ENCODE measurements at places on chromosomes 11 and 22. TPM values are rescaled to one million over a fixed set of nuclear protein-coding genes. Genes with fewer than 3 reads are reported as not detected.

- no peak overlapping the region for H3K4me3 ChIP-seq
- no peaks in the 10 kb centered on the region for H3K4me1 ChIP-seq
- no peak for DNase-seq
- H3K27me3 ChIP-seq = no peaks in the 10 kb centered on the region
- no peak overlapping the region for H3K27ac ChIP-seq
Measured at GRCh38 chr11:92495107-92495793, 270.6 kb downstream of the FAT3 start.

DNA sequence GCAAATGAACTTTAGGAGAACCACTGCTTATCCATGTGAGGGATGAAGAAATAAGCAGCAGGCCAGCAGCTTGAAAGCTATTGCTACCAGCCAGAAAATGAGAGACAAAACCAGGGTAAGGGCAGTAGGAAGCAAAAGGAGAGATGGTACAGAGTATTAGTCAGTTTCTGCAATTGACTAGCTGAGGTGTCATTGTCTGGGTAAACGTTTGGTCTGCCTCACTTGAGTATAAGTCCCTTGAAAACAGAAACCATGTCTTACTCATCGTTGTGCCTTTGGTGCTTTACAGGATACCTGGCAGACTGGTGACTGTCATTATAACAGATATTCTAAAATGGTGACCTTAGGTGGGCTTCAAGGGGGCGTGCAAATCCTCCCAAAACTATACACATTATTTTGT lies 63.9 kb upstream of the USP47 start:
- no peak overlapping the region for H3K4me3 ChIP-seq
- DNase-seq = no peak
- H3K27me3 ChIP-seq = no peaks in the 10 kb centered on the region
- no peak overlapping the region for H3K27ac ChIP-seq
- no peaks in the 10 kb centered on the region for H3K36me3 ChIP-seq

DNA sequence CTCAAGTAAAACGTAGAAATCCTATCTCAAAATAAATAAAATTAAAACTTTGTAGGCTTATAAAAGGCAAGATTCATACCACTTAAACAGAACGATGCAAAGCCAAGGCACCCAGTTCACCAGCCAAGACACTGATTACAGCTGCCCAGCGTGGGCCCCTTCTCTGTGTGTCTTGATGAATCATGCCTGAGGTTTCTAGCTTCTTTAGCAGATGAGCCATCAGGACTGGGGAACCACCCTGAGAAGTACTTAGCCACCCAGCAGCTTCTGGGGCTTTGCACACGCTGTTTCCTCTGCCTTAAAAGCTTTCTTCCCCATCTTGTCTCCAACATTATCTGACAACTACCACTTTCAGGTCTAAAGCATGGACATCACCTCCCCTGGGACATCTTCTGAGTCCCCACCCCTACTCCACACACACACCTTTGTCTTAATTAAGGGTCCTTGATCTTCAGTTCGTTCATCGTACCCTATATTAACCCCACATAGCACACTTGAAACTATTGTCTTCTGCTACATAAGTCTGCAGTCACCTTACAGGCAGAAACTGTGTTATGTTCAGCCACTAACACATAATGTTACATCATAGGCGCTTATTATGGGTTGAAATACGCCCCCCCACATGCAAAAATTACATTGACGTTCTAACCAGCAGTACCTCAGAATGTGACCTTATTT lies 8.7 kb upstream of the LAYN start:
- H3K4me1 ChIP-seq = no peaks in the 10 kb centered on the region
- no peak overlapping the region for H3K27ac ChIP-seq
- H3K36me3 ChIP-seq = no peaks in the 10 kb centered on the region
- no peak overlapping the region for H3K4me3 ChIP-seq
- H3K27me3 ChIP-seq = no peaks in the 10 kb centered on the region

DNA sequence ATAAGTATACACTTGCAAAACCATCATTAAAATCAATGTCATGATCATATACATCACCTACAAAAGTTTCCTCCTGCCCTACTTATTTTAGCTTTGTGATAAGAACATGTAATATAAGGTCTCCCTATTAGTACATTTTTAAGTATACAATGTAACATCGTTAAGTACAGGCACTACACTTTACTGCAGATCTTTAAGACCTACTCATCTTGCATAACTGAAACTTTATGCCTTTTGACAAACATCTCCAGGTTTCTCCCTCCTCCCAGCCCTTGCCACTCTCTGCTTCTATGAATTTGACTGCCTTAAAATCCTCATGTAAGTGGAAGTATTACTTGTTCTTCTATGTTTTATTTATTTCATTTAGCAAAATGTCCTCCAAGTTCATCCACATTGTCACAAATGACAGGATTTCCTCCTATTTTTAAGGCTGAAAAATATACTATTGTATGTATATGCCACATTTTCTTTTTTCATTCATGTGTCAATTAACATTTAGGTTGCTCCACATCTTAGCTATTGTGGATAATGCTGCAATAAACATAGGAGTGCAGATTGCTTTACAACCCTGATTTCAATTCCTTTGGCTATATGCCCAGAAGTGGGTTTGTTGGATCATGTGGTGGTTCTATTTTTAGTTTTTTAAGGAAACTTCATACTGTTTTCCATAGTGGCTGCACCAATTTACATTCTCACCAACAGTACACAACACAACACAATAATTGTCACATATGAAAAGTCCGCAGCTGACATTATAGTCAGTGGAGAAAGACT lies 471.1 kb upstream of the ANO3 start:
- H3K27me3 ChIP-seq = no peaks in the 10 kb centered on the region
- no peak overlapping the region for H3K27ac ChIP-seq

DNA sequence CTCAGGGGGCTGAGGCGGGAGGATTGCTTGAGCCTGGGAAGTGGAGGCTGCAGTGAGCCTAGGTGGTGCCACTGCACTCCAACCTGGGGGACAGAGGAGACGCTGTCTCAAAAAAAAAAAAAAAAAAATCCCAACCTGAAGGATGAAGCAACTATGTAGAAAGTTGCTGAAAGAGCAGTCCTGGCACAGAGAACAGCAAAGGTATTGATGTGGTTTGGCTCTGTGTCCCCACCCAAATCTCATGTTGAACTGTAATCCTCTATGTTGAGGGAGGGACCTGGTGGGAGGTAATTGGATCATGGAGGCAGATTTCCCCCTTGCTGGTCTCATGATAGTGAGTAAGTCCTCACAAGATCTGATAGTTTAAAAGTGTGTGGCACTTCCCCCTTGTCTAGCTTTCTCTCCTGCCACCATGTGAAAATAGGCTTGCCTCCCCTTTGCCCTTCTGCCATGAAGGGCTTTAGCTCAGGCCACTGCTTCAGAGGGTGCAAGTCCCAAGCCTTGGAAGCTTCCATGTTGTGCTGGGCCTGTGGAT lies 10.7 kb upstream of the SERPING1 start:
- no peak overlapping the region for H3K27ac ChIP-seq
- H3K36me3 ChIP-seq = no peaks in the 10 kb centered on the region
- H3K4me3 ChIP-seq = no peak overlapping the region
- DNase-seq = no peak
- no peaks in the 10 kb centered on the region for H3K27me3 ChIP-seq

DNA sequence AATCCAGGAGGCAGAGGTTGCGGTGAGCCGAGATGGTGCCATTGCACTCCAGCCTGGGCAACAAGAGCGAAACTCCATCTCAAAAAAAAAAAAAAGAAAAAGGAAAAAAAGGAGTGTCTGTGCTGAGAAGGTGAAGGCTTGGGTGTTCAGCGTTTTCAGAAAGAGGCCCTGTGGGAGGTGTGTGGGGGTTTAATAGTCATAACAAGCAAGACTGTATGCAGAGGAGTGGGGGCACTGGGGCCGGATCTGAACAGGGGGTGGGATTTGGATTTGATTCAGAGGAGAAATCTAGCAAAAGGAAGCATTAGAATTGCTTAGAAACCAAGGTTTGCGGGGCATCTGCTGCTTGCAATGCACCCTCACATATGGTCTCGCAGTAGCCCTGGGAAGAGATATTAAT lies 136.0 kb downstream of the FEZ1 start:
- H3K27me3 ChIP-seq = no peaks in the 10 kb centered on the region
- H3K36me3 ChIP-seq = no peaks in the 10 kb centered on the region
- H3K4me3 ChIP-seq = no peak overlapping the region

DNA sequence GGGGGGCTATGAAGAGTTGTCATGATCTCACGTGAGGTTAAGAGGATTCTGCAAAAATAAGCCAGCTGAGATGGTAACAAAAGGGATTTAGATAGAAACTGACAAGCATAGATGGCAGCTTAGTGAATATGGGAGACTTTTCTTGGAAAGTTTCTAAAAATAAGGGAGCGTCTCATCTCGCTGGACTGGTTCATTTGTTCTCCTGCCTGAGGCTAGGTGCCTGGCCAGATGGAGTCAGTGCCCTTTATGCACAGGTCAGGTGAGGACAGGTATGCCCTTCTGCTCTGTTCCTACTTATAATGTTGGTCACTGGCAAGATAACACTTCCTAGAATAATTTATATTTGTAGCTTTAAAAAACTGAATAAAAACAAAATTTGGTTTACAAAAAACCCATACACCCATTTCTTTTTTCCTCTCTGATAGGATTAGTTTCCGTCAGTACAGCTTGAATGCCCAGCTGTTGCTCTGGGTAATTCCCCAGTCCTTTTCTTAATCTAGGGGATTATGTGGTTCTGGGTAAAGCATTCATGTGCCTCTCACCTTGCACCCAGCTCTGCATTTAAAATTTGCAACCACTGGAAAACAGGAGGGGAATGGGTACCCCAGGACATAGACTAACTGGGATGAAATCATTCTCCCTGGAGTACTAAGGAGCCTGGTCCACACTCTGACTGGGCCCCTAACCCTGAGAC lies 90.0 kb downstream of the AMOTL1 start:
- no peak overlapping the region for H3K4me3 ChIP-seq
- DNase-seq = no peak
- peaks cover 79% of the 10 kb centered on the region for H3K36me3 ChIP-seq
- H3K27ac ChIP-seq = no peak overlapping the region
- no peaks in the 10 kb centered on the region for H3K27me3 ChIP-seq
- no peaks in the 10 kb centered on the region for H3K4me1 ChIP-seq

DNA sequence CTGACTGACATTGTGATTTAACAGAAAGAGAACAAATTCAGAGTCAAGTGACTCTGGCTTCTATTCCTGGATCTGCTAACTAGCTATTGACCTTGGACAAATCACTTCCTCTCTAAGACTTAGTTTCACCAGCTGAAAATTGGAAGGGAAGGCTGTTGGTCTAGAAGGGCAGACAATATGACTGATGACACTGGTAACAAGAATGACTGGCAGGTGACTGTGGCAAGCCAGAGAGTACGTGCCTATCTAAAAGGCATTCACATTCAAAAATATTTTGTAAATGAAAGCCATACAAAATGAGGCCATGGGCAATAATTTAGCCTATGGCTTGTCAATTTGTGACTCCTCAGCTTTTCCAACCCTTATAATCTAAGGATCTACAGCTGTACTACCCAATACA lies 23.5 kb downstream of the SERGEF start:
- H3K27ac ChIP-seq = no peak overlapping the region
- H3K4me3 ChIP-seq = no peak overlapping the region
- no peak for DNase-seq
- H3K36me3 ChIP-seq = no peaks in the 10 kb centered on the region
- H3K27me3 ChIP-seq = no peaks in the 10 kb centered on the region
- H3K4me1 ChIP-seq = peaks cover 13% of the 10 kb centered on the region

DNA sequence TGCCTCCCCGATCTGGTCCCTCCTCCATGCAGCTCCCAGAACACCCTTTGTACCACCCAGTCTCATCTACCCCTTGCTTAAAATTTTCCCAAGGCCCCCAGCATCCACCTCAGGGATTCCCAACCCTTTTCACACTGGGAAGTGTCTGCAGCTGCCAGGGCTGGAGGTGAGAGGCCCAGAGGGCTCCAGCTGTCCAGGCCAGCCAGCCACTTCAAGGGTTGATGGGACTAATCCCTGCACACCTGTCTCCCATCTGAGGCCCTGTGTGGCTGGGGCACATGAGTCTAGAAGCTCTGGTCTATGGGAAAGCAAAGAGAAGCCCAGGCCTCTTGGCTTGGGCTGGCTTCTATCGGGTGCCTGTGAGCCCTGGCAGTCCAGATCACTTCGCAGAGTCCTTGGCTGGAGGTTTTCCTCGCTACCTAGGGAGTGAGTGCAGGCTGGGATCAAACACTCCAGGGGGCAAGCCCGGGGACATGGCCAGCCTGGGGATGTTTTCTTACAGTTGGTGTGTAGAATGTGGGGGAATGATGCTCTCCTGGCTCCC lies 41.1 kb upstream of the TPBGL start:
- H3K4me1 ChIP-seq = peaks cover 32% of the 10 kb centered on the region
- H3K36me3 ChIP-seq = peaks cover 8% of the 10 kb centered on the region
- no peaks in the 10 kb centered on the region for H3K27me3 ChIP-seq
- no peak overlapping the region for H3K4me3 ChIP-seq
- DNase-seq = no peak
- no peak overlapping the region for H3K27ac ChIP-seq

DNA sequence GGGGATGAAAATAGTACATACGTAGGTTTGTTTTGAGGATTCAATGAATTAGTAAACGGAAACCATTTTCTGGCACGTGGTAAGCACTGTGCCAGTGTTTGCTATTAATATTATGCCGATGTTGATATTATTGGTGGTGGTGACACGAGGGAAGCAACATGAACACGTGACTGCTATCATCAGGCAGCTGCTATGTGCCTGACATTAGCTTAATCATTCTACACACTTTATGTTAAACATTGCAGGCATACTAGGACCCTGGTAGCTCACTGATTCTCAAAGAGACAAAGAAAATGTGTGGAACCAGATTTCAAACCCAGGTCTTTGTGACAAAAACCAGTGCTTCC lies 656 bp downstream of the SRRD start:
- peaks cover 39% of the 10 kb centered on the region for H3K36me3 ChIP-seq
- peak overlapping the region; percentile 88 for H3K4me3 ChIP-seq
- H3K27me3 ChIP-seq = no peaks in the 10 kb centered on the region

- no peak overlapping the region for H3K27ac ChIP-seq
- H3K27me3 ChIP-seq = no peaks in the 10 kb centered on the region
- H3K4me1 ChIP-seq = no peaks in the 10 kb centered on the region
- no peaks in the 10 kb centered on the region for H3K36me3 ChIP-seq
Measured at GRCh38 chr11:112504056-112504455, 243.4 kb upstream of the PLET1 start.

DNA sequence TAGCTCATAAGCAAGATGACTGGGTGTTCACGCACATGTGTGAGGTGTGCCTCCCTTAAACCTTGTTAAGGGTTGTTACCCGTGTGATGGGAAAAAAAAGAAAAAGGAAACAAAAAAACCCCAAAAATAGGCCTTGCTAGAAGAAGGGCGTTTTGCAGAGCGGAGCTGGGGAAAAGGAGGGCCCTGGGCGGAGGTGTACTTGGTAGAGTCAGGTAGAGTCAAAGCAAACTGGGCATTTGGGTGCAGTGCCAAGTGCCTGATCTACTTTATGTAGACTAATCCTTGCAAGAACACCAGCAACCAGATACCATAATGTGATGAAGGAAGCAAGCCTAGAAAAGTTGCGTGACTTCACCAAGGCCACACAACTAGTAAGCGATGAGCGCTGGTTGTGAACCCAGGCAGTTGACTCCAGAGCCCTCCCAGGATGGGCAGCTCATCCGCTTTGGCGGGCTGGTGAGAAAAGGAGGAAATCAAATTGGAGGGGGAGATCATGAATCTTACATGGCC lies 1.2 kb upstream of the TIRAP start:
- peak overlapping the region; percentile 96 for H3K27ac ChIP-seq
- DNase-seq = no peak
- H3K4me3 ChIP-seq = peak overlapping the region; percentile 86
- peaks cover 15% of the 10 kb centered on the region for H3K36me3 ChIP-seq
- peaks cover 7% of the 10 kb centered on the region for H3K4me1 ChIP-seq
- no peaks in the 10 kb centered on the region for H3K27me3 ChIP-seq

Gene SAA4
- not detected for total RNA-seq

Gene LIMK2
- 33.3 TPM for total RNA-seq

Gene OR8H1
- total RNA-seq = not detected

Gene OSBPL5
- total RNA-seq = 17.1 TPM

Gene MS4A6E
- total RNA-seq = not detected

Gene ARHGAP20
- 0.05 TPM for total RNA-seq

Gene HBE1
- total RNA-seq = not detected

Gene PEX16
- 12.2 TPM for total RNA-seq
